ENCODE measurements at places on chromosomes 7 and 10.
A peak's percentile ranks its signal among the peaks of the same experiment; 100 is the strongest.

DNA sequence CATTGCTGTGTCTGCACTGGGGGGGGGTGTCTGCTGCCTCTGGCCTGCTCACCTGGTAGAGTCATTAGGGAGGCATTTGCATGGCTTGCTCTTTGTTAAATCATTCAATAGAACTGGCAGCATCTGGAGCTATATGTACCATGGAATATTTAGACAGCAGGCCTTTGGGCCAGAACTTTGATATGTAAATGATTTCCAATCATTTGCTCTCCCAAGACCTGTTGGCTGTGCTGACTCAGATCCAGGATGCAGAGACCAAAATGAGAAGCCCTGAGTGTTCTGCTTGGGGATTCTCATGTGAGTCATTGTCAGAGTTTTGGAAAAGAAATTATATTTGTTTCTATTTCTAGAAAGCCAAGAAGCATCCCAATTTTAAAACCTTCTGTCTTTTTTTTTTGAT lies 257.6 kb upstream of the IGFBP3 start:
- no peak for DNase-seq

GRCh38 chr7:65216469-65216868 lies 157.2 kb upstream of the ZNF92 start:
- peak; percentile 54 for DNase-seq

DNA sequence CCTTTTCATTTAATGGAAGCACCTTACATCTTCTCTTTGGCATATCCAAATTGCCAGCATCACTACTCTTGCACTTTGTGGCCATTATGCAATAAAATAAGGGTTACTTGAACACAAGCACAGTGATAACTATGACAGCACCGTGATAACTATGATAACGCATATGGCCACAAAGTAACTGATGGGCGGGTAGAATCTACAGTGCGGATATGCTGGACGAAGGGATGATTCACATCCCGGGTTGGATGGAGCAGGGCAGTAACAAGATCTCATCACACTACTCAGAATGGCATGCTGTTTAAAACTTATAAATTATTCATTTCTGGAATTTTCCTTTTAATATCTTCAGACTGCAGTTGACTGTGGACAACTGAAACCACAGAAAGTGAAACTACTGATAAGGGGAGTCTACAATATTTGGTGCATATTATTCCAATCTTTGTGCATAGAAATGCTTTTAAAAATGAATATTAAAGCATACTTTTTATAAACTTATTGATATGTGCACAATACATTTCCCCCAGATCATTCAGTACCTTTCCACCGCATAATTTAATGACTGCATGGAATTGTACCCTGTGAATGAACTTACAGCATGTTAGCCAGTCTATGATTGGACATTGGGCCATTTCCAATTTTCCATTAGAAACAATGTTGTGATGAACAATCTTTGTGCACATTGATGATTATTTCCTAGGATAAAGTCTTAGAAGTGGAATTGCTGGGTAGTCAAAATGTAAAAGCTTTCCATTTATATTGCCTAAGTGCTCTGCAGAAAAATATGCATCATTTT lies 136.4 kb downstream of the WNT2 start:
- no peak for DNase-seq

- DNase-seq = peak; percentile 51
These were observed at the start of gene ATRNL1 for GRCh38 chr10:115093286-115093775. ATRNL1 (plus strand) TSS chr10:115093365; CDS start chr10:115093751, 386 bp downstream.

GRCh38 chr7:121621937-121622336 lies 225.8 kb upstream of the FAM3C start:
- no peak for DNase-seq
